ENCODE measurements at places on chromosomes 4 and X.
A peak's percentile ranks its signal among the peaks of the same experiment; 100 is the strongest.

DNA sequence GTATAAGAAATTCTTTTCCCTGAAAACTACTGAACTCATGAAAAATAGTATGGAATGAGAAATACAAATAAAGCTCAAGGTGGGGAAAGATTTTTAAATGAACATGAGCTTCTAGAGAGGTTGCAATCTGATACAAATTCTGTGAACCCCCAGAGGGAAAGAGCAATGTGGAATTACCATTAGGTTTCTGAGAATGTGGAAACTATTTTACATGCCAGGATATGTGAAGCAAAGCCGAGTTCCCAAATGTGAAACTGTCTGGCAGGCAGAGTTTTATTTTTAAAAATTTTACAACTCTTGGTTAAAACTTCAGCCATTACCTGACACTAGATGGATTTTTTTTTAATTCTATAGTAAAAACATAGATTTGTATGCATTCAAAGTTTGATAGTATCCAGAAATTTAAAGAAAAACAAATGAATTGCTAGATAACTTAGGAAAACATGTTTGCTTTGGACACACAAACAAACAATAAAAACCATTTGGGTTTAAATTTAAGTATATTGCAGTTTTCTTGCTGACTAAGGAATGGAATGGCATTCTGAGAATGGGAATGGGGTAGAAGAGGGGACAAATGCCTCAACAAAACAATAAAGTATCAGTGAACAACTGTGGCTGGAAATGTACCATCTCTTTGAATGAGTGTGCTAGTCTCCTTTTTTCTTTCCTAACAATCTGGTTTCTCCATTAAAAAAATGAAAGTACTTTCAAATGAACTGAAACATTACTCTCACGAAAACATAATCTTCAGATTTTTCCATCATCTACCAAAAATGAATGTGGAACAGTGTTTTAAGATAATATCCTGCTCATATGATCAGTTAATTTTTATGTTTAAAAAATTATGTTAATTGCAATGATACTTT, 99.6 kb downstream of the PCDH18 start:
- no peak for DNase-seq

DNA sequence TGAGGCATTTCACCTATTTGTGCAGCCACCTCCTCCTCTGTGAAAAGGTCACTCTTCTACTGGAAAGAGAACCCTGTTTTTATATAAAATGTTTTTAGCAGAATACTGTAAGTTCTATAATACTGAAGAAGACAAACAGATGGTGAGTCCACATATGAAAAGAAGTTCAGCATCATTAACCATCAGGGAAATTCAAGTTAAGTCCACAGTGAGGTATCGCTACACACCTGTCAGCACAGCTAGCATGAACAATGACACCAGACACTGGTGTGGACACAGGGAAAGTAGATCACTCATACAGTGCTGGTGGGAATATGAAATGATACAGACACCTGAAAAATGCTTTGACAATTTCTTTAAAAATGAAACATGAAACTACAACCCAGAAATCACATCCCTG, 133.0 kb downstream of the MAD2L1 start:
- DNase-seq = no peak

- DNase-seq = no peak
Observed at GRCh38 chr4:105895583-105896460, 551 bp downstream of the NPNT start.

DNA sequence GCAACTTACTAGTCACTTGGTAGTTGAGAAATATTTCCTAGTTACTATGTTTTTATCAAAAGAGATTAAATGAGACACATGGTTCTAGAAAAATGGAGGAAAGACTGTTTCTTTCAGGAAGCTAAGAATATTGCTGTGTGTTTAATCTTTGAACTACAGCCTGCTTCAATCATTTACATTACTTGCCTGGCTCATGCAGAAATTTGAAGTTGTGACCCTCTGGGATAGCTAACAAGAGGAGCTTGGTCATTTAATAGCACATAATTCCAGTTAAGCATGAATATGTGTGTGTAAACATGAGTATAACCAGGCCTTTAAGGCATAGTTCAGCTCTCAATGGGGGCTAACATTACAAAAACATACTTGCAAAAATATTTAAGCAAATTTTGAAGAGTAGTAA, 44.6 kb upstream of the SLC25A4 start:
- no peak for DNase-seq

DNA sequence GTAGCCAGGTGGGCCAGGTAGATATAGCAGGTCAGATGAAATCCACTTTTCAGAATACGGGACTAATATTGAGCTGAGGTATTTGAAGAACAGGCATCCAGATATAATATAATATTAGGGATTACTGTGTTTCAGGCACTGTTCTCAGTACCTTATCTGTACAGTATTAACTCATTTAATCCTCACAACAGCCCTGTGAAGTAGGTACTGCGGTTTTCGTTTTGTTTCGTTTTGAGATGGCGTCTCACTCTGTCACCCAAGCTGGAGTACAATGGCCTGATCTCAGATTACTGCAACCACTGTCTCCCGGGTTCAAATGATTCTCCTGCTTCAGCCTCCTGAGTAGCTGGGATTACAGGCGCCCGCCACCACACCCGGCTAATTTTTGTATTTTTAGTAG, 129.6 kb downstream of the IL1RAPL2 start:
- no peak for DNase-seq

- no peak for DNase-seq
Observed at GRCh38 chrX:54785901-54786300, 12.2 kb downstream of the ITIH6 start.

GRCh38 chr4:1608821-1609500, 75.2 kb downstream of the FAM53A start:
- no peak for DNase-seq

- no peak for DNase-seq
Observed at GRCh38 chr4:175453456-175453855, 358.6 kb downstream of the GPM6A start.

GRCh38 chrX:47210661-47211425, 7.6 kb upstream of the CDK16 start:
- DNase-seq = no peak

DNA sequence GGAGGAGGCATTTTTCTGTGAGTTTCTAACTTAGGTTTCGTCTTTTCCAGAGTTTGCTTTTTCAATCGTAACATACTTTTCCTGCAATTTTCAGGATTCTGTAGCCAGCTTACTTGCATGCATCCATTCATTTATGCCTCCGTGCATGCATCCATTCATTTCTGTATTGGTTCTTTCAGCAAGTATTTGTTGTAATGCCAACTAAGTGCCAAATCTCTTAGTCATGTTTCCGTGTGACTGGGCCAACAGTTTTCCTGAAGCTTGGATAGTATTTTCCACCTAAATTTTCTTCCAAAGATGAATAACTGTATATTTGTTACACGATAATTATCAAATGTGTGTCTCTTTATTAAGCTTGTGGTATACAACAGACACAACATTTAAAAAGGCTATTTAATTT, 41.5 kb downstream of the CBLL2 start:
- DNase-seq = no peak

DNA sequence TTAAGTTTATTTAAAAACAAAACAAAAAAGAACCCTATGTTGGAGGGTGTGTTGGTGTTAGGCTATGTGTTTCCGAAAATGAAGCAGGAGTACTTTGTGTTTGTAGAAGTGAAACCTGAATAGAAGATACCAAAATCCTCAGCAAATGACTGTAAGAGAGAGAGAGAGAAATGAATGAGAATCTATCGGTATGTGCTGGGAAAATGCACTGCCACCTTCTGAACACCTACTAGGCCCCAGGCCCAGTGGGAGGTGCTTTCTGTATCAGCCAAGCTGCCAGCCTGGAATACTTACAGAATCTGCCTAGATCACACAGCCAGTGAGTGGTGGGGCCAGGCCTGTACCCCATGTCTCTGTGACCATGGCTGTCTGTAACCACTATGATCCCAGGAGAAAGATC, 14.9 kb upstream of the PIM2 start:
- no peak for DNase-seq

- DNase-seq = peak; percentile 91
Observed at GRCh38 chr4:86359944-86360478, at the start of gene MAPK10. Gene MAPK10 (minus strand): TSS chr4:86360053.

- no peak for DNase-seq
Observed at GRCh38 chr4:89353514-89353913, 45.9 kb upstream of the GPRIN3 start.

- DNase-seq = peak; percentile 63
Observed at GRCh38 chrX:65587616-65588526, 53.3 kb upstream of the LAS1L start.

- DNase-seq = no peak
Observed at GRCh38 chr4:139020384-139020783, 4.8 kb downstream of the NOCT start.

DNA sequence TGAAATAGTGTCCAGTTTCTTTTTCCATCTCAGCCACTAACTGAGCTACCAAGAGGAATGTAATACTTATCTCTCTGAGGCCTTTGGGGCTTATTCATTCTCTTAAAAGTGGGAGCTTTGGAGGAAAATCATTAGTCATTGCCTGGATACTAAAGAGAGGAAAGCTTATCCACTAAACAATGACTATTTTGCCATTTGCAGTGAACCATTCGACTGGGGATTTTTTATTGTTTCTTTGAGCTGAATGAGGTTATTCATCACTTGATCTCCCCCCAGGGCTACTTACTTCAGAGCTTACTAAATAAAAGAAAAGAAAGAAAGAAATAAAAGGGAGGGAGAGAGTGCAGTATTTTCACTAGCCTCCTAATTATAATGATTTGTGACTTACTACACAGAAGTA, 1329.5 kb upstream of the TENM3 start:
- DNase-seq = no peak

GRCh38 chrX:8743126-8743732, 11.3 kb upstream of the ANOS1 start:
- no peak for DNase-seq

GRCh38 chr4:182434720-182435119, 191.5 kb downstream of the TENM3 start:
- no peak for DNase-seq

DNA sequence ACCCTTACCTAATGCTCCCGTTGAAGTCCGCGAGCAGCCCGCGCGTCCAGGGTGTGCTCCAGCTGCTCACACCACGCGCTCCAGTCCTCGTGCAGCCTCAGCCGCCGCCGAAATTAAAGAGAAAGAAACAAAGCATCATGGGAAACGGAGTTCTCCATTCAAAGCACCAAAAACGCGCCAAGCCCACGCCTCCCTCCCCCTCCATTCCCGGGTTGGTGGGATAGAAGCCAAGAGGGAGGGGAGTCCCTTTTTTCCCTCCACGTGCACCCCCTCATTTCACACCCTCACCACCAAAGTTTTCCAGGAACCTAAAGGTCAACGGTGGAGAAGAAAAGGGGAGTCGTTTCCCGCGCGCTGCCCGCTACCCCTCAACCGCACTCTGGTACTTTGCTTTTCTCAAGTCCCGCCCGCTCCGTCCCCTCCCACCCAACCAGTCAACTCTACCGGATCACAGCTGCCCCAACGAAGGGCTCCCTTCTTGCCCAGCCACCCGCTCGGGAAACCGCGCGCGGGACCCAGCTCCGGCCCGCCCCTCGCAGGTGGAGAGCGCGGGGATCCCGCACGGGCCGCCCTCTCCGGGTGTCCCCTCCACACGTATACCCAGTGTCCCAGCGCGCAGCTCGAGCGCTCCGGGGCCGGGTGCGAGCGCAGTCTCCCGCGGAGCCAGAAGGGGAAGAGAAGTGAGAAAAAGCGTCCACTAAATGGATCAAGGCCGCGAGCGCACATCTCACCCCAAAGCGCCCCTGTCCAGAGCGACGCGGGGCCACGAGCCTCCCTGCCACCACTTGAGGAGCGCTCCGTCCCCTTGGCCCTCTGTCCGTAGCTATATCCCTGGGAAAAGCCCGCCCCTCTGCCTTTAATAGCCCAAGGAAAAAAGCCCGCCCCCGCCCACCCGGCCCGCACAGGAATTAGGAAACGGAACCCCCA, 65.1 kb upstream of the CCDC160 start:
- DNase-seq = no peak

DNA sequence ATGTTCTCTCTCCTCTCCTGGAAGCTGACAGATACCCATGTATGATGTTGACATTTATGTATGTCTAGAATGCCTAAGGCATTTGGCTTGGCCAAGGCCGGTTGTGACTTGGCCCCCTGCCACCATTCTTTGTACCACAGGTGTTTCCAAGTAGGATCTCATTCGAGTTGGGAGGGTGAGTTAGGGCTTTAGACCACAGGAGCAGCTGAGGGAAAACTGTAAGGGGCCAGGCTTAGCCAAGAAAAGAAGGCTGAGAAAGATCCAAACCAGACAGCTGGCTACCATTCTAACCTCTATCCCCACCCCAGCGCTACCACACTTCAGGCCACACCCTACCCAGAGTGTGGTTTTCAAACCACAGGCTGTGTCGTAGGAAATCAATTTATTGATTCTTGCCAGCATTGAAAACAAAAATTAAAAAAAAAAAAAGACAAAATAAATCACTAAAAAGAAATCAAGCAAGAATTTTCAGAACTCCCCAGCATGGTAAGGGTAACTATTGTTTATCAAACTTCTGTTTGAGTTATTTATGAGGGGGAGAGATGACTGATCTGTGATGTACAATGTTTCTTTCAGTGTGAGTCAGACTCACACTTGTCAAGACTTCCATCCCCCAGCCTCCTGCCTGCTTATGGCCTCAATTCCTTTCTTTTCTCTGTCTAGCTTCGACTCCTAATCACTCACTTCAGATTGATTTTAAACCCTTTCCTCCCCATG, 9.9 kb downstream of the TMSB4X start:
- DNase-seq = no peak

DNA sequence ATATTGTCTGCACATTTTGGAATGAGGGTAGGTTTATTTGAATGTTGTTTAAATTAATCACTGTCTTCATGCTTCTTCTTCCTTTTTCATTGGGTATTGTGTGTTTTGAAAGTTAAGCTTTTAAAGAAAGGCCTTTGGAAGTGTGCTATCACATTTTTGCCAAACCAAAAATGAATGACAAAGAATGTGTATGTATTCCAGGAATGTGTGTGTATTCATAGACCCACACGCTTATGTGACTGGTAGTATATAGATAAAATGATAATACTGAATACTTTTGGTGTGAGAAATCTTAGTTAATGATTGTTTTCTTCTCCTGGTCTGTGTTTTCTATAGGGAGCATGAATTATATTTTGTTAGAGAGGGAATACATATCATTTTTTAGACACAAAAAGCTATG, 404.4 kb downstream of the TLL1 start:
- no peak for DNase-seq

- peak; percentile 17 for DNase-seq
Observed at GRCh38 chr4:125105561-125105960, 209.2 kb upstream of the FAT4 start.

- no peak for DNase-seq
Observed at GRCh38 chr4:161003418-161004057, 1160.3 kb downstream of the FSTL5 start.

GRCh38 chr4:176919631-176920030, 126.9 kb upstream of the VEGFC start:
- no peak for DNase-seq

DNA sequence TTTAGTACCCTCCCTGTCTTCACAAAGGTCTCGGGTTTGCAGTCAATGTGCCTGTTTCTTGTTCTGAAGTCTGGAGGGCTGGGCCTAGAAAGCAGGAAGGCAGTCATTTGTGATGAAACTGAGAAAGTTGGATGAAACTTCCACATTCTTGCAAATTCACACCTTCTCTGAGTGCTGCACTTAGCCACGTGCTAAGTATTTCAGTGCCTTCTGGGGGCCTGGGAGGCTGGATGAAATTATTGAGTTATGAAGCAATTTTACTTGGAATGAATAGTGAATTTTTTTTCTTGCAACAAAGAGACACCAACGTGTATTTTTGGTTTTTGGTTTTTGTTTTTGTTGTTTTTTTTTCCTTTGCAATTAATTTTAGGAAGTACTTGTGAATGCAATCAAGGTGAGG, 71.2 kb downstream of the MSX1 start:
- no peak for DNase-seq

GRCh38 chr4:2886622-2887021, 43.0 kb downstream of the ADD1 start:
- no peak for DNase-seq

Data from fibroblast of the conjunctiva (primary cell).